Left ventricle myocardium inferior (tissue), 1 donor: ENCODE measurements at places on chromosomes 7 and 10. TPM values are rescaled to one million over a fixed set of nuclear protein-coding genes. Genes with fewer than 3 reads are reported as not detected.
A peak's percentile ranks its signal among the peaks of the same experiment; 100 is the strongest.

GRCh38 chr7:1494447-1494846, 9.7 kb downstream of the INTS1 start:
- DNase-seq: no peak

DNA sequence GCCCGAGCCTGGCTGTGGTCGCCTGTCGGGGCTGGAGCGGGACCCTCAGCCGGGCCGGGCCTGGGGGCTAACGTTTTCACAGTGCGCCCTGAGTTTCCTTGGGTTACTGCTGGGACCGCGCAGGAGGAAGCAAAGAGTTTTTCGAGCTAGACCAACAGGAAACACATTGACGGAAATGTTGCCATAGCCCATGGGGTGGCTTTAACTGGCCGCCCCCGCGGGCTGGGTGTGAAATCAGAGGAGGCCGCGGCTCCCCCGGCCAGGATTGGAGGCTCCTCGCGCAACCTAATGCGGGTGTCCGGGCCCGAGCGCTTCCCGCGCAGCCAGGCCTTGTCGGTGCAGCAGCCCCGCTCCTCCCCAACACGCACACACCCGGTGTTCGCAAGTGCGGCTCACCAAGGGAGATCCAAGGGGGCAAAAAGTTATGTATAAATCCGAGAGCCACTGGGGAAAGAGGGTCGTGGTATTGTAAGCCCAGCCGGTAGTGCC, 1.9 kb downstream of the HHEX start:
- peak; percentile 68 for DNase-seq

GRCh38 chr7:20741801-20742200, 44.9 kb downstream of the SP8 start:
- DNase-seq: no peak

GRCh38 chr10:88598055-88598454, 11.5 kb downstream of the LIPJ start:
- DNase-seq: no peak

- no peak for DNase-seq
These were observed 66.7 kb upstream of the AQP1 start for GRCh38 chr7:30844916-30845315.

- peak; percentile 68 for DNase-seq
These were observed 415.4 kb downstream of the PLXNA4 start for GRCh38 chr7:132160611-132161532.

DNA sequence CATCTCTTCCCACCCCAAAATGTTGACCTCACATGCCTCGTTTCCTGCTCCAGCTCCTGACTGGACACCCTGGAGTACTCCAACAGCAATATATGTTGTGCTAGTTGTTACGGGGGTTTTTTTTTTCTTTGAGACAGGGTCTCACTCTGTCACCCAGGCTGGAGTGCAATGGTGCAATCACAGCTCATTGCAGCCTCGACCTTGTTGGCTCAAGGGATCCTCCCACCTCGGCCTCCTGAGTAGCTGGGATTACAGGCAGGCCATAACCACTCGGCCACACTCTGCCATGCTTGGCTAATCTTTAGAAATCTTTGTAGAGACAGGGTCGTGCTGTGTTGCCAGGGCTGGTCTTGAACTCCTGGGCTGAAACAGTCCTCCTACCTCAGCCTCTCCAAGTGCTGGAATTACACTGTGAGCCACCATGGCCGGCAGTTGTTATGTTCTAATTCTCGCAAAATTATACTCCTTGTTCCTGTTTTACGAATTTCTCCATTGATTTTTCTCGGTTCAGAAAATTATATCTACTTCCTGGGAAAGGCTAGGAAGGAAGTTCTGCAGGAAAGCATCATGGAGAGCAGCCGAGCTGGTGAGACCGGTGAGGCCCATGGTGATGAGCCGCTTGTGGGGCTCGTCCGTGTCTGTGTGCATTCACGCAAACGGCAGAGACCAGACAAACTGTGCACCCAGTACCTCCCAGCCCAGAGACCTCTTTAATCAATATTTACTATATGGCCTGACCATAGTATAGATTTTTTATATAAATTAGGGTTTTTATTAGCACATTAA, 52.4 kb upstream of the DNAJB6 start:
- no peak for DNase-seq

Gene VSIR
- total RNA-seq: 104 TPM

Gene TWNK
- total RNA-seq: 7.3 TPM

Gene TMEM72
- total RNA-seq: not detected
